Testis (tissue), 5 donors: ENCODE measurements at places on chromosomes 11 and 22. TPM values are rescaled to one million over a fixed set of nuclear protein-coding genes. Genes with fewer than 3 reads are reported as not detected.
A peak's percentile ranks its signal among the peaks of the same experiment; 100 is the strongest.

Gene RAG2
- 0.94 TPM for total RNA-seq

Gene MRE11
- total RNA-seq, result 19.8 TPM

- no peak overlapping the region for H3K27ac ChIP-seq
- no peak for DNase-seq
- H3K27me3 ChIP-seq, result no peaks in the 10 kb centered on the region
Measured at GRCh38 chr11:113906038-113906437, 1.4 kb downstream of the HTR3B start.

DNA sequence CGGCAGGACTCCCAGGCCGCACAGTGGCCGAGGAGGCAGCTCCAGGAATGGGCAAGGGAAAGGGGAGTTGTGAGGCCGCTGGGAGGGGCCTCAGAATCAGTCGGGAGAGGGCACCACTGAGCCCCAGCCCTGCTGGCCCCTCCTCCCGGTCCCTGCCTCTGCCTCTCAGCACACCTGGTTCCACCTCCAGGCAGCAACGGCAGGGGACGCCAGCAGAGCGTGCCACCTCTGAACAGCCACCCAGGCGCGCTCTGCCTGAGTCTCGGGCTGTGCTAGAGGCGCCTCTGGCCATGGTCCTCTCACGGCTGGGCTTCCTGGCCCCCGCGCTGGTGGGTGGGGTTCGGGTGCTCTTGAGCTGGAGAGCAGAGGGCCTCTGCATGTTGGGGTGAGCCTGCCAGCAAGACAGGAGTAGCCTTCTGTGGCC, 33.0 kb downstream of the MOB2 start:
- H3K36me3 ChIP-seq, result no peaks in the 10 kb centered on the region
- H3K4me3 ChIP-seq, result no peak overlapping the region
- H3K27me3 ChIP-seq, result no peaks in the 10 kb centered on the region
- no peaks in the 10 kb centered on the region for H3K4me1 ChIP-seq
- no peak overlapping the region for H3K27ac ChIP-seq
- no peak for DNase-seq

- H3K4me3 ChIP-seq, result no peak overlapping the region
- no peak for DNase-seq
- no peaks in the 10 kb centered on the region for H3K4me1 ChIP-seq
- no peaks in the 10 kb centered on the region for H3K36me3 ChIP-seq
- peak overlapping the region; percentile 16 for H3K27ac ChIP-seq
- no peaks in the 10 kb centered on the region for H3K27me3 ChIP-seq
Measured at GRCh38 chr11:111153194-111153593, 92.3 kb upstream of the POU2AF2 start.
